ENCODE measurements at places on chromosomes 6 and 20.

DNA sequence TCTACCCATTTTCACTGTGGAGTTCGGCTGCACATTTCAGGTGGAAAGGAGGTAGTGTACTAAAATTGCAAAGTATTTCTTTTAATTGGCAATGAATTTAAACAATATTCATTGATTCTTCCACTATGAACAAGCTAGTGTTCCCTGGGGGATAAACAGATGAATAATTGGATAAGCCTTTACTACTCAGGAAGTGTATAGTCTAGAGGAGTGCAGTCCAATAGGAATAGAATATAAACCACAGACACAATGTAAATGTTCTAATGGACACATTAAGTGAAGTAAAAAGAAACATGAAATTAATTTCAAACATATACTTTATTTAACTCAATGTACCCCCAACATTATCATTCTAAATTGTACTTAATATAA is 28.7 kb downstream of the SGK1 start:
- no peak for DNase-seq

DNA sequence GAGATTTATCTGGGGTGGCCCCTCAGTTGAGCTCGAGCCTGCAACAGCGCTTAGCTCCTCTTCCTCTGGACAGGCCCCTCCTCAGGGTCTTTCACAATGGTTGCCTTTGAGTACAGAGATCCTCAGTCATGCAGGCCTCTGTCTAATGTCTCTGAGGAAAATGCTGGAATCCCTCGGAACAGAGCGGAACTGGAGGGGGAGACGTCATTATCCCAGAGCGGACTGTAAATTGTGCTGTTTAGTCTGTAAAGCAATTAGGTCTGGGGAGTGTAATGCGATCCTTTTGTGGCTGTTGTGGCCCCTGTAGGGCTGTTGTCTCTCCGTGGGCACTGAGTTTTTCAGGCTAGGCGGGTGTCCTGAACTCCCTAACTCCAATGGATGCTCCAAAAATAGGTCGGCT is 15.0 kb upstream of the DAAM2 start:
- DNase-seq: peak; percentile 35

- no peak for DNase-seq
These were observed 35.2 kb upstream of the CLDN20 start for GRCh38 chr6:155228546-155229166.

DNA sequence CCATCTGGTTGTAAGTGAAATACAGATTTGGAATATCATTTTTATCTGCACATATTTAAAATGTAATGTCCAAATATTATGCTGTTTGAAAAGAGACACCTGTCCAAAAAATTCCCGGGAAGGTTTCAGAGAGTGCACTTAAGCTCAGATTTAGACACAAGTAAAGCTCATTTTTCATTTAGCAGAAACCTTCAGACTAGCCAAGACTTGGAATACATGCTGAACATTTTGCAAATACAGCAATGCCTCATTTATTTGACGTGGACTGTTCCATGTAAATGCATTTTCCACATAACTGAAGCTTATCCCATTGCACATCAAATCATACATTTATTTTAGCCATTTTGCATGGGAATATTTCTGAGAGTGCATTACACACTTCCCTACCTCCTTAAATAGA is 280.7 kb downstream of the ZNF217 start:
- peak; percentile 30 for DNase-seq

- DNase-seq: peak; percentile 70
These were observed 81.6 kb downstream of the PSMB1 start for GRCh38 chr6:170471491-170471890.

DNA sequence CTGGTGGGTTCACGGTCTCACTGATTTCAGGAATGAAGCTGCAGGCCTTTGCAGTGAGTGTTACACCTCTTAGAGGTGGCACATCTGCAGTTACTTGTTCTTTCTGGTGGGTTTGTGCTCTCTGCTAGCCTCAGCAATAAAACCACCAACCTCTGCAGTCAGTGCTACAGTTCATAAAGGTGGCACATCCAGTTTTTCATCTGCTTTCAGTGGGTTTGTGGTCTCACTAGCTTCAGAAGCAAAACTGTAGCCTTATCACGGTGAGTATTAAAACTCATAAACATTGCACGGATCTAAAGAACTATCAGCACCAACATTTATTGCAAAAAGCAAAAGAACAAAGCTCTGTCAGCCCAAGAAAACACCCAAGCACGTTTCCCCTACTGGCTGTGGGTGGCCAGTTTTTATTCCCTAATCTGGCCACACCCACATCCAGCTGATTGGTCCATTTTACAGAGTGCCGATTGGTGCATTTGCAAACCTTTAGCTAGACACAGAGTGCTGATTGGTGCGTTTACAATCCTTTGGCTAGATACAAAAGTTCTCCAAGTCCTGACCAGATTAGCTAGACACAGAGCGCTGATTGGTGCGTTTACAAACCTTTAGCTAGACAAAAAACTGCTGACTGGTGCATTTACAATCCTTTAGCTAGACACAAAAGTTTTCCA is 3.4 kb upstream of the TMEM14C start:
- DNase-seq: no peak

DNA sequence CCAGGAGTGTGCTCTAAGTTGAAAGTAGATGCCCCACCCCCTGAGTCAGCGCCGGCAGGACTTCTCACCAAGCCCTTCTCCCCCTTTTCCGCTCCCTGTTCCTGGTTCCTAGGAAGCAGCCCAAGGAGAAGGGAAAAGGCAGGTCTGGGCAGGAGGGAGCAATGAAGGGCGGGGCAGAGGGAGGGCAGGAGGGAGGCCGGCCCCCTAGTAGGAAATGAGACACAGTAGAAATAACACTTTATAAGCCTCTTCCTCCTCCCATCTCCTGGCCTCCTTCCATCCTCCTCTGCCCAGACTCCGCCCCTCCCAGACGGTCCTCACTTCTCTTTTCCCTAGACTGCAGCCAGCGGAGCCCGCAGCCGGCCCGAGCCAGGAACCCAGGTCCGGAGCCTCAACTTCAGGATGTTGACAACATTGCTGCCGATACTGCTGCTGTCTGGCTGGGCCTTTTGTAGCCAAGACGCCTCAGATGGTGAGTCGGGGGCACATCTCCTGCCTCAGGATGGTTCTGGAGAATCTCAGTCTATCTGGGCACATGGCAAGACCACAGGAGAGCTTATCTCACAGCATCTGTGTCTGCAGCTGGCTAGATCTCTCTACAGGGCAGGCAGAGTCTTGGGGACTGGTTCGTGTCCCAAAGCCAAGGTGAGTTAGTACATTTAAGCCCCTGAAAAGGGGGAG is at the start of gene PROCR:
Gene PROCR, plus strand, starts transcription at position 320 of the 681 bp plus-strand sequence. Its CDS starts 83 bp downstream, at position 403.
- DNase-seq: peak; percentile 82

DNA sequence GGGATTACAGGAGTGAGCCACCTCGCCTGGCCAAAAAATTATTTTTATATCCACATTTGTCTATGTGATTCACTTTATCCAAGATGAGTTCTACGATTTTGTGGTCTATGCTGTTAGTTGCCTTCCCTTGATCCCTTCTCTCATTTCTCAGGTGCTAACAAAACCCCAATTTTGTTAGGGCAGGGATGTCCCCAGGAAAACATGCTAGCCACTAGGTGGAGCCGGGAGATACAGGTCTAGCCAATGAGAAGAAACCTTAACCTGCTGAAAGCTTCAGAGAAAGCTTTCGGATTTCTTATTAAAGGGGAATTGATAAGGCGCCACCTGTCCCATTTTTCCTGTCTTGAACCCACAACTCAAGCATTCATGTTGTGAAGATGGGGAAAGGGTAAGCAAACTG is 167.4 kb upstream of the OLIG3 start:
- DNase-seq: peak; percentile 14

- no peak for DNase-seq
These were observed 14.4 kb downstream of the SRXN1 start for GRCh38 chr20:638579-638978.

DNA sequence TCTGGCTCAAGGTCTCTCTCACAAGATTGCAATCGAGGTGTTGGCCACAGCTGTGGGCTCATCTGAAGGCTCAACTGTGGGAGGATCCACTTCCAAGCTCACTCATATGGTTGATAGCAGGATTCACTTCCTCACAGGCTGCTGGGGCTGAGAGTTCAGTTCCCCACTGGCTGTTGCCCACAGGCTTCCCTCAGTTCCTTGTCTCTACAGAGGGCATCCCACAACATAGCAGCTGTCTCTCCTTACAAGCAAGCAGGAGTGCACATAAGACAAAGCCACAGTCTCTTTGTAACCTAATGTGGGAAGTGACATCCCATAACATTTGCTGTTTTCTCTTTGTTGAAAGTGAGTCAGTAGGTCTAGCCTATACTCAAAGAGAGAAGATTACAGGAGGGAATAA is 14.0 kb downstream of the SPATS1 start:
- DNase-seq: no peak

DNA sequence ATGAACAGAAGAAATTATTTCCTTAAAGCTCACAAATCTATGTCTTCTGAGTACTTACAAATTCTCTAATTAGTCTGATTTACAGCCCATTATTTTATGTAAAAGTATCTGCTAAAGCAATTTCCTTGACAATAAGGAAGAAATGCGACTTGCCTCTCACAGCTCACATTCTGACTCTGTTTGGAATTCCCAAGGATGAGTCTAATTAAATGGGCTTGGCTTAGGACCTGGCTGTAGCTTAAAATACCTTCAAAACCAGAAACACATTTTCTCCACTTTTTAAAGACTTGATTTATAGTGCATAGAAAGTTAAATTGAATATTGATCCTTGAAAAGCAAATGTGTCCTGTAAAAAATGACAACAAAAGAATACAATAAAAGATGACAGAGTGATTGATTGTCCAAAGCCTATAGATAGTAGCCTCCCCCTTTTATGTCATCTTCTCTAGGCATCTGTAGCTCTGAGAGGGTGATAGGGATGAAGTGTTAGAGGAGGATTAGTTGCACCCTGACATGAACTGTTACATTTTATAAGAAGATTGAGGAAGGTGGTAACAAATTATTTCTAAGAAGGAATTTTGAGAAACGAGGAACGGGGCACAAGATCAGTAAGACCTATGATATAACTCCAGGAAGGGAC is 118.9 kb downstream of the MACROD2 start:
- no peak for DNase-seq

DNA sequence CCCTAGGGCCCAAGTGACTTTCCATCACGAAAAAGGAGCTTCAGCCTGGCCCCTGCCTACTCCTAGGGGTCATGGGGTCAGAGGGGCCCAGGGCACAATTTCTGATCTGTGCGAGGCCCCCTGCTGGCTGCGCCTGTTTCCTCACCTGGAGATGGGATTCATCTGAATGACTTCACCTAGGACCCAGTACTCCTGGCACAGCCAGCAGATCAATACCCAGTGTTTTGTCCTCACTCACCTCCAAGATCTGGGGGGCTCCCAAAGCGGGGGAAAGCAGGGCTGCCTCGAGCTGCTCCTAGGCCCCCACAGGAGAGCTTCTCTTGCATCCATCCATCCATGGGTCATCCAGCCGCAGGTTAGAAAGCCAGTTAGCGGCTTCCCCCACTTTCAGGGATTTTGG is 33.8 kb downstream of the CD40 start:
- no peak for DNase-seq

GRCh38 chr20:8213831-8214587 is 81.9 kb downstream of the PLCB1 start:
- DNase-seq: no peak

- no peak for DNase-seq
These were observed 14.4 kb downstream of the MYB start for GRCh38 chr6:135195522-135195921.

All from tongue (tissue), 3 donors.